A549 treated with RU486 at 1 μM for 4 hours (cell line): ENCODE measurements at places on chromosomes 3 and 15. TPM values are rescaled to one million over a fixed set of nuclear protein-coding genes. Genes with fewer than 3 reads are reported as not detected.

The FSTL1 gene
- total RNA-seq: 51.7 to 85.9 TPM (median 66.1 TPM) in 5 replicates

The CNTN3 gene
- not detected in 5 replicates for total RNA-seq

The DUOXA2 gene
- total RNA-seq: not detected in 5 replicates

The SLC6A11 gene
- 0.07 to 0.08 TPM in 2 of 5 replicates, not detected in the others for total RNA-seq

The MYLK gene
- total RNA-seq: 12.0 to 19.4 TPM (median 15.0 TPM) in 5 replicates

The CYP1A2 gene
- not detected in 5 replicates for total RNA-seq

The FRMD5 gene
- 3.8 to 5.1 TPM (median 4.4 TPM) in 5 replicates for total RNA-seq

The SFMBT1 gene
- 6.1 to 8.6 TPM (median 8.1 TPM) in 5 replicates for total RNA-seq

The HCN4 gene
- 0.21 to 0.35 TPM (median 0.31 TPM) in 5 replicates for total RNA-seq

The SLC7A14 gene
- not detected in 5 replicates for total RNA-seq

The CLPX gene
- total RNA-seq: 41.1 to 61.7 TPM (median 52.7 TPM) in 5 replicates

The STAG1 gene
- total RNA-seq: 5.8 to 11.2 TPM (median 10.0 TPM) in 5 replicates

The TM4SF18 gene
- total RNA-seq: 27.6 to 49.8 TPM (median 45.8 TPM) in 5 replicates

The GOLGA8N gene
- 0.31 to 1.4 TPM (median 1.2 TPM) in 5 replicates for total RNA-seq

The TP63 gene
- total RNA-seq: 0.28 to 0.70 TPM (median 0.43 TPM) in 5 replicates

The ZPLD1 gene
- 0.08 TPM in 1 of 5 replicates, not detected in the others for total RNA-seq

The TTLL13 gene
- 0.27 to 0.61 TPM (median 0.39 TPM) in 4 of 5 replicates, not detected in the other for total RNA-seq

The TLR9 gene
- 0.06 TPM in 1 of 5 replicates, not detected in the others for total RNA-seq

The GRM7 gene
- total RNA-seq: not detected in 5 replicates

The EFCAB12 gene
- 0.39 to 0.82 TPM (median 0.70 TPM) in 5 replicates for total RNA-seq
